ENCODE measurements at places on chromosomes 5 and 9. TPM values are rescaled to one million over a fixed set of nuclear protein-coding genes. Genes with fewer than 3 reads are reported as not detected.
A peak's percentile ranks its signal among the peaks of the same experiment; 100 is the strongest.

The OGN gene
- not detected for total RNA-seq

- no peak for DNase-seq
These were observed 125.2 kb downstream of the FSTL4 start for GRCh38 chr5:133487093-133487492.

- peak; percentile 85 for DNase-seq
These were observed 57.3 kb upstream of the C6 start for GRCh38 chr5:41270423-41271251.

The TLE1 gene
- total RNA-seq = 55.6 TPM

DNA sequence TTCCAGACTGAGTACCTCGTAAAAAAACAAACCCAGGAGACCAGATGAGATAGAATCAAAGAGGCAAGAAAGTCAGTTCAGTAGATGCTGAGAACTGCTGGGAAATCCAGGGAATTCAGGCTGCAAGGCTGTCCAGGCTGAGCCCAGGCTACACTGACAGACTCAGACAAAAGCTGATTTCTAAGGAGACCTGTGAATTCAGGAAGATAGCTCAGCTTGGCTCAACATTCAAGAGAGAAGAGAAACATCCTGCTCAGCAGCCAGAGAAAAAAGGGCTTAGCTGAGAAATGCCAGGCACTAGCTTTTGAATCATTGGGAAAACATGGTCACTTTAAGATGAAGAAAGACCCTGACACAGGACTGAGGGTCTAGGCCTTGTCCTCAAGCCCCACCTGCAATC, 118.2 kb upstream of the SLC44A1 start:
- no peak for DNase-seq

- DNase-seq = no peak
These were observed 75.5 kb downstream of the PALM2AKAP2 start for GRCh38 chr9:109855540-109855939.

The PDE8B gene
- 0.12 TPM for total RNA-seq

DNA sequence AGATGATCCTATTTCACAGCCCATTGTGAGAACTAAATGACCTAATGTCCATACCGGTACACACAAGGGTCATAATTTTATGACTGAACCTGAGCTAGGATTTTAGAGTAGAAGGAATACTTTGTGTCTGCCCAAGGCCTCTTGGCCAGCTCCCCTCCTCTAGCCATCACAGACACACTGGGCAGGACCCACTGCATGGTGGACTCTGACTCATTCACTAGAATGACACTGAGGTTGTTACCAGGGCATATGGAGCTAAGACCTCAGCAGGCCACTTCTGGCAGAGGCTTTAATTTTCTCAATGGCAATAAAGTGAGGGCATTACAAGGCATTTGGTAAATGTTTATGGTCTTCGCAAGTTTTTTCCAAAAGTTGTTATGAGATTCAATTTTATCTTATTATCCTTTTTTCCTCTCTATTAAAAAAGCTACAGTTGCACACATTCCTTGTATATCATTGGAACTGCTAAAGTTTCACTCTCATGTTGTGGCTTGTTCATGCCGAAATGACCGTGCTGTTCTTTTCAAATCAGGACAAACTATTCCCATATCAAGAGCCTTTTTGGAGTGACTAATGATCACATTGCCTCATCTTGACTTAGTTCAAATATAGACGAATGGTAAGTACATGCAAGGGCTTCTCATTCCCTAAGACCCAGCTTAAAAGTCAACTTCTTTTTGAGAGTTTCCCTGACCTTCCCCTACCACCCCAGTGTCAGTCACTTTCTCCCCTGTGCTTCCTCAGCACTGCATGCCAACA, 595.7 kb downstream of the ACTL7B start:
- DNase-seq = no peak

GRCh38 chr5:175489693-175490443, 11.5 kb downstream of the SFXN1 start:
- DNase-seq = no peak

The COL5A1 gene
- 15.4 TPM for total RNA-seq

- peak; percentile 62 for DNase-seq
These were observed 7.1 kb downstream of the SLC36A3 start for GRCh38 chr5:151296478-151296830.

DNA sequence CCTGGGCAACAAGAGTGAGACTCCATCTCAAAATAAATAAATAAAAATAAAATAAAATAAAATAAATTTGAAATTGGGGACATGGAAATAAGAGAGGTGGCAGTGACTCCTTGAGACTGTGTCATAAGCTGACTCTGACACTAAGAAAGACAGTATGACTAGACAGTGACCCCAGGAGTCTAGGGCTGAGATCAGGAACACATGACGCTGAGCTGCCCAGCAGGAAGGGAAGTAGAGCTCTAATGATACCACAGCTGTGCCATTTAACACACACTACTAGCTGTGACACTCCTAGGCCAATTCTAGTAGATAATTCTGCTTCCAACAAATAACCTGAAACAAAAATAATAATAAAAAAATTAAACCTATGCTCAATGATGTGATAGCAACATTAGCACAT, 293.0 kb downstream of the SEC61B start:
- no peak for DNase-seq

DNA sequence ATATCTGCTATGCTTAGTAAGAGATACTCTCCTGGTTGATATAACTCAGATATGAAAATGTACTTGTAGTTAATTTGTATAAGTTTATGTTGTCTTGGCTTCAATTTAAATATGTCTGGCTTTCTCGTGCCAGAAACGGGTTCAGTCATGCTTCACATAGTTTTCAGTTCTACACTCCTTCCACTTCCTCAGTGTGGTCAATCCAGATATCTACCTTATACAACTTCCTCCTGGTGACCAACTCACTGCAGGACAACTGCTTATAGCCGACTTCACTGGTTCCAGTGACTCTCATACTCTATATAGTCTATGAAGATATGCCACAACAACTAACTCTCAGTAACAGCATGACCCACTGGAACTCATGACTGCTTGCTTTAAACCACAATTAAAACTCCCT, 690.4 kb downstream of the SLCO4C1 start:
- DNase-seq = no peak

- DNase-seq = no peak
These were observed 3.0 kb downstream of the BASP1 start for GRCh38 chr5:17220469-17220868.

The LCNL1 gene
- total RNA-seq = not detected

GRCh38 chr5:978693-979092, 29.9 kb upstream of the NKD2 start:
- DNase-seq = no peak

GRCh38 chr5:139772089-139772791, 23.4 kb upstream of the PSD2 start:
- no peak for DNase-seq

The TSLP gene
- not detected for total RNA-seq

- DNase-seq = no peak
These were observed 2.4 kb downstream of the N4BP3 start for GRCh38 chr5:178115814-178116142.

DNA sequence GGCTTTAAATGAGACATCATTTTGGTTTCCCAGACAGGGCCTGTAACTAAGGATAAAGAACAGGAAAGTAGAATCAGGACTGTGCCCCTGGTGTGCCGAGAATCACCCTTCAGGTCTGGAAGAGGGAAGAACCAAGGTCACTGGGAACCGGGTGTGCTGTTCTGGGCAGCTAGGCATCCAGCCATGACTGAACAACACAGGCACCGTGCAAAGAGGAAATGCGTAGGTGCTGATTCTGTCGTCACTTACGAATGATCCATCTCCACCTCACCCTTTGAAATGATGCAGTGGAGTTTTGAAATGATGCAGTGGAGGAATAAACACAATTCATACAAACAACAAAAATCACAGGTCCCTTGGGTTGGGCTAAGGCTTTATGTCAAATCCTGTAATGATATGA, 64.4 kb downstream of the MAP1B start:
- no peak for DNase-seq

The CYLC2 gene
- not detected for total RNA-seq

The FOXD4L4 gene
- total RNA-seq = not detected

DNA sequence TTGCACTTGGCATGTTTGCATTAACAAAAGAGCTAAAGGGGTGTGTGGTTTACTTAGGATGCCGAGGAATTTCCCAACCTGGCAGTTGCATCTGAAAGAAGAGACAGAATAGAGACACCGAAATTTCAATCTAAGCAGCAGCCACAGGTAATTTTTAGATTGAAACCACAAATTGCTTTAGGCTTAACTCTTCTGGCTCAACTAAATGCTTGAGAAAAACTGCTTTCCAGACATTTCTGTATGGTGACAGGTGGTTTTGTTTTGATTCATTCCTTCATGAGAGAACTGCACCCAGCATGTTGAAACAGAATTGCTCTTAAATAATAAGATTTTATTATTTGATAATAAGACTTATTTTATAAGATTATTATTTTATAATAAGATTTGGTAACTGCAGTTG, 21.5 kb downstream of the SECISBP2 start:
- DNase-seq = no peak

DNA sequence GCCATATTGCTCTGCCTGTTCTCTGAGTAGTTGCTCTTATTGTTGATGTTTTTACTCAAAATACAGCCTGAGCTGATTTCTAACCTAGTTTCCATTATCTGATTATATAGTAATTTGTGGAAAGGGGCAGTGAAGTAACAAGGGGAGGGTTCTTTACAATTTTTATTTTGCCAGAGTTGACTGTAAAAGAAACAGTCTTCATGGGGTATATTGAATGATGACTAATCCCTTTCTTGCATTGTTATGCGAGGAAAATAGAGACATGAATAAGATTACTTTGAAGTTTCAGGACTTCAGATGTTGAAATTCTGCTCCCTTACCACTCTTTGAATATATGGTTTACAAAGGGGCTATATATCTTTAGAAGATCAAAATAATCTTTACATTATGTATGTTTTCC, 9.1 kb upstream of the LRRC70 start:
- DNase-seq = no peak

GRCh38 chr5:149442563-149443182, 63.6 kb upstream of the IL17B start:
- DNase-seq = peak; percentile 95

- no peak for DNase-seq
These were observed 97.7 kb upstream of the LRRTM2 start for GRCh38 chr5:138972836-138973235.

The CD180 gene
- total RNA-seq = not detected

DNA sequence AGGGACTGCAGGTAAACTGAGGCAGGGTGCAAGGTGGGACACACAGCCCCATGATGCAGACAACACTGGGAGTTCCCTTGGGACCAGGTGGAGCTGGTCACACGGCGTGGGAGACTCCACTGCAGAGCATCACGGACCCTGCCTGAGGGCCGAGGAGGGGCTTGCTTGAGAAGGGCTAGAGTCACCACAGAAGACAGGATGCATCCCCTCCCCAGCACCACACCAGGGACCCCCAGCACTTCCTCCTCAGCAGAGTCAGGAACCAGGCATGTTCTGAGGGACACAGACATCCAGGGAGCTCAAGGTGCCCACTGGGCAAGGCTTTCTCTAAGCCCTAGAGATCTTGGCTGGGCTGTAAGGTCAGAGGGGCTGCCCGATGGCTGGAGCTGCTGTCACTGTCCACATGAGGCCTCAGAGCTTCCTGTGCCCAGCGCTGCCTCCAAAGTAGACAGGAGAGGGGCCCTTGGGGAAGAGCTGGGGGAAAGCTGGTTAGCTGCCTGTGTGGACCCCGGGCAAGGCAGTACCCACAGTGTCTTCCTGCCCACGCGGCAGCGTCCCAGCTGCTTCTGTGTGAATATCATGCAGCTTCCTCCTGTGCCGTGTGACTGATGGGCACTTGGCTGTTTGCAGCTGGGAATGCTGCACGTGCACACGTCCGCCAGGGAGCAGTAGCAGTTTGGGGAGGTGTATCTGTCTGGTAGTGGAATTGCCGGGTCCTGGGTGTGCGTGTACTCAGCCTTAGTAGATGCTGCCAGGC, 176.6 kb downstream of the CACNA1B start:
- DNase-seq = no peak

GRCh38 chr5:7597059-7597642, 201.2 kb downstream of the ADCY2 start:
- peak; percentile 52 for DNase-seq

- DNase-seq = no peak
These were observed 907.0 kb upstream of the DMAC1 start for GRCh38 chr9:8706531-8706930.

The RNF130 gene
- total RNA-seq = 35.4 TPM

DNA sequence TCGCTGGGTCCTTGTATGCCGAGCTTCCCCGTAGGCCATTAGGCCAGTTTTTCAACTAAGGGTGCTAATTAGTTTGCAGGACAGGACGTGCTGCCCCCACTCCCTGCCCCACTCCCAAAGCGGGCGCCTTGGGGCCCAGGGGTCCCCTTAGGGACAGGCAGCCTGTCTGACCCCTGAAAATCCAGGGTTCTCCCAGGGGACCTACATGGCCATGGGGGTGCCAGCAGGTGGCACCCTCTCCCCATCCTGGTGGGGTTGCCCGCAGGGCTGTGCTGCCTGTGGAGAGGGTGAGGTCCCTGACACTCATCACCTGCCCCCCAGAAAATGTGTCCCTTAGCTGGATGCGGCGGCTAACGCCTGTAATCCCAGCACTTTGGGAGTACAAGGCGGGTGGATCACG, 8.5 kb upstream of the CCDC187 start:
- peak; percentile 39 for DNase-seq

DNA sequence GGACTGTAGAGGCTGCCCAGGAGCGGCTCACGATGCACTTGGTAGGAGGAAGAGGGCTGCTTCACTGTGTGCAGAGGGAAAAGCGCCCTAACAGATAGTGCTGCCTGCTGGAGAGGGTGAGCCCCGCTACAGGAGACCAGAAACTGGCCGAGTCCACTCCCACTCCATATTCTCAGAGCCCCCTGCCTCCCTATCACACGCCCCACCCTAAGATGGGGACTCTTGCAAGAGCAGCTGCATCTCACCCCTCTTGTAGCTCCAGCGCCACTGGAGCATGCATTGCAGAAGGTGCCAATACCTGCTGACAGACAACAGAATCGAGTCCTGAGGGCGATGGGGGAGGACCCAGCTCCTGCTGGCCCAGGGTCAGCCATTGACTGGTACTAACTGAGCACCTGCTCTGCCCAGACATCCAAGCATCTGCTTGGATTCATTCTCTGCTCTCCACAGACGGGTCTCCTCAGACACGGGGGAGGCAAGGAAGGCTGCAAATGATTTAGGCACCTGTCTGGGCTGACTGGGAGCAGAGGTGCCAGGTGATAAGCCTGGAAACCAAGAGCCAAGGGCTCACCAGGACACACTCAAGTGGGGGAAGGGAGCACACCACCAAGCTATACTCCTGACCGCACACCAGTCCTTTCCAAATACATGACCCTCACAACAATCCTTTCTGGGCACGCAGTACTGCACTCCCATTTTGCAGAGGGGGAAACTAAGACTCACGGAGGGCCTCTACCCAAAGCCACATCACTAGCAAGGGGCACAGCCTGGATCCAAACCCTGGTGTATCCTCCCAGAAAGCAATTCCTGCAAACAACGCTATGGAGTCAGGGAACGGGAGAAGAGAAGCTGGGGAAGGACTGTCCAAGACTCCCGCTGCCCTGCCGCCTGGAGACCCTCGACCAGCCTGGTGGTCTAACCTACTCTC, 1.6 kb downstream of the BICD2 start:
- DNase-seq = no peak

Measured in PC-3 (cell line).